Heart left ventricle (tissue), 16 donors: ENCODE measurements at places on chromosomes 16 and 17. TPM values are rescaled to one million over a fixed set of nuclear protein-coding genes. Genes with fewer than 3 reads are reported as not detected.

ARHGAP27 gene
- 25.3 TPM for total RNA-seq

NPW gene
- not detected for total RNA-seq

PRR14 gene
- total RNA-seq = 16.2 TPM

GUCY2D gene
- total RNA-seq = not detected

TBC1D3E gene
- not detected for total RNA-seq

CD300LG gene
- total RNA-seq = 10.8 TPM
